Umbilical cord (tissue), 2 donors: ENCODE measurements at places on chromosomes 3 and 15.

- DNase-seq = no peak
Observed at GRCh38 chr15:98700519-98700918, 52.2 kb downstream of the IGF1R start.

DNA sequence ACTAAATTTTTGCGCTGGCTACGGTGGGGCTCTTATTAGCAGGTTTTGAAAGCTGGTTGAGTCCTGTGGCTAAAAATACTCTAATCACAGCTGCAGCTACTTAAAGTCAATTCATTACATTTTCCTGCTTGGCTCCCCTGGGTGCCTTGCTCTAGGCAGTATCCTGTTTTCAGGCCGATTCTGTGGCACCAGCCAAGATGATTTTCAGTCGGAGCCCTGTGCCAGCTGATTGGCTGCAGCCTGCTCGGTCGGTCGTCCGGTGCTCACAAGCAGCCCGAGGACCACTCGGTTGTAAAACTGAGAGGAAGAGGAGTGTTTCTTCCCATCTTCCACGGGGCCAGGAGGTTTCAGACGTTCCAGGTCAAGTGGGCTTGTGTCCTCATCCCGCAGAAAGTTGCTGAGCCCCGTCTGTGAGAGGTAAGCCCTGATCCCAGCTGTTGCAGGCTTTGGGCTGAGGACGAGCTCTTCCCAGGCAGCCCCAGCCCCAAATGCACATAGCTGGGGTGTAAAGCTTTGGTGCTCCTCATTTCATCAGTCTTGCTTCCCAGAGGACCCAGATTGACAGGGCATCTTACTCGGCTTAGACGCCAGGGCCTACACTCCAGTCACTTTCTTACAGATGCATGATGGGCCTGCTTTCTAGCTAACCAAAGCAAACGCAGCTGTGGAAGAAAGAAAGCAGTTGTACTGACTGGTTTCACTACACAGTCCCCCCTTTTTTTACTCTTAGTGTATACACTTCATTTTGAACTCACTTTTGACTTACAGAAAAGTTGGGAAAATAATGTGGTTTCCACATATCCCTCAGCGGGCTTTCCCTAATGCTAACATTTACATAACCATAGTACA is 15.9 kb downstream of the LYSMD4 start:
- DNase-seq = no peak

- no peak for DNase-seq
Observed at GRCh38 chr3:14719006-14719405, 44.1 kb downstream of the C3orf20 start.

DNA sequence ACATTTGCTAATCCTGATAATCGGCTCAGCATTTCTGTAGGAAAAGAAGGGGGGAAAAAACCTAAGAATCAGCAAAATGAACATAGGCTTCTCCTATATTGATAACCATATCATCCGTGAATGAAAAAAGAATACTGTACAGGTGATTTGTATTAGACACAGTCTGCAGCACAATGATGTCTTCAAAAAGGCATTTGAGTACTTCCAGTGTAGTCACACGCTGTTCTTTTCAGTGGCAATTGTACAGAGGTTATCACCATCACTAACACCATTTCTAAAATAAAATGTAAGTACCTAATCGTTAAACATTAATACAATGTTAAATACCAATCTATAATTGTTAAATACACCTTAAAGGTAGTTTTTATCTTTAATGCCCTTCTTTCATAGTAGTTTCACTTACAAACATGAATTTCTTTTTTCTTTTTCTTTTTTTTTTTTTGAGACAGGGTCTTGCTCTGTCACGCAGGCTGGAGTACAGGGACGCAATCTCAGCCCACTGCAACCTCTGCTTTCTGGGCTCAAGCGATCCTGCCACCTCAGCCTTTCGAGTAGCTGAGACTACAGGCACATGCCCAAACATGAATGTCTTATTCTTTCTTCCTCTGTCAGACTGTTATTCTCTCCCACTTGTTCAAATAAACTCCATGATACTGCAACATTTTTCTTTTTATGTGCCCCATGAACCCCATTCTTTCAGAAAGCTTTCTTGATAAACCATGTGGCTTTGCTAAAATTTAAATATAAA is 18.4 kb downstream of the GOLGB1 start:
- DNase-seq = no peak

DNA sequence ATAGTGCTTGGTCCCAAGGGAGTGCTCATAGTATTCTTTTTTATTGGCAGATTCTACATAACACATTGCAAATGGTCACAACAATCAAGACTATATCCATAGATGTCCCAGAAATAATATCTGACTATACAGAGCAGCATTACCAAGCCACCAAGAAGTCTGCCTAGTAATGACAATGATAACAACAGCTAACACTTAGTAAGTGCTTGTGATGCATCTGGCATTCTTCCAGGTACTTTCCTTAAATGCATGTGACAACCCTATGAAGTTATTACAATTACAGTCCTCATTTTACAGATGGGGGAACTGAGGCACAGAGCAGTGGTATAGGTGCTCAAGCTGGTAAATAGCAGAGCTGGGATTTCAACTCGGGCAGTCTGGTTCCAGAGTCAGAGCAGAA is 49.6 kb upstream of the ICE2 start:
- no peak for DNase-seq
